ENCODE measurements at places on chromosomes 16 and 17.

GRCh38 chr16:56673921-56674320 lies 4.3 kb downstream of the MT1H start:
- DNase-seq: no peak

GRCh38 chr17:27553019-27553511 lies 77.9 kb upstream of the LGALS9 start:
- DNase-seq: no peak

- DNase-seq: no peak
These were observed 18.1 kb downstream of the RHBDL3 start for GRCh38 chr17:32283745-32284201.

GRCh38 chr16:82016263-82016662 lies 5.0 kb upstream of the SDR42E1 start:
- DNase-seq: peak; percentile 13

DNA sequence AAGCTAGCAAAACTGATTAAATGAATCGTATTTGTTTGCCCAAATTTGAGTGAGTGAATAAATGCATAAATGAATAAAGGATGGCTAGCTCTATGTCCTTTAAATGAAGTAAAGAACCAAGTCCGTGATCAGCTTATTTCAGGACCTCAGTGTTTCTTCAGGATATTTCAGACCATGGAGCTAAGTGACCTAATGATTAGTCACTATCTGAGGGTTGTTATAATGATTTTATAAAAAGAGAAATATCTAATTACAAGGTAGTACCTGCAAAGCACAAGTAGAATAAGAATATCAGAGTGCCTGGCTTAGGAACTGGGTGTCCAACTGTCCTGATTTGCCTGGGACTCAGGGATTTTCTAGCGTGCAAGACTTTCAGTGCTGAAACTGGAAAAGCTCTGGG lies 12.5 kb downstream of the KCNJ2 start:
- no peak for DNase-seq

- DNase-seq: no peak
These were observed 121.4 kb upstream of the CDH5 start for GRCh38 chr16:66245072-66245471.

DNA sequence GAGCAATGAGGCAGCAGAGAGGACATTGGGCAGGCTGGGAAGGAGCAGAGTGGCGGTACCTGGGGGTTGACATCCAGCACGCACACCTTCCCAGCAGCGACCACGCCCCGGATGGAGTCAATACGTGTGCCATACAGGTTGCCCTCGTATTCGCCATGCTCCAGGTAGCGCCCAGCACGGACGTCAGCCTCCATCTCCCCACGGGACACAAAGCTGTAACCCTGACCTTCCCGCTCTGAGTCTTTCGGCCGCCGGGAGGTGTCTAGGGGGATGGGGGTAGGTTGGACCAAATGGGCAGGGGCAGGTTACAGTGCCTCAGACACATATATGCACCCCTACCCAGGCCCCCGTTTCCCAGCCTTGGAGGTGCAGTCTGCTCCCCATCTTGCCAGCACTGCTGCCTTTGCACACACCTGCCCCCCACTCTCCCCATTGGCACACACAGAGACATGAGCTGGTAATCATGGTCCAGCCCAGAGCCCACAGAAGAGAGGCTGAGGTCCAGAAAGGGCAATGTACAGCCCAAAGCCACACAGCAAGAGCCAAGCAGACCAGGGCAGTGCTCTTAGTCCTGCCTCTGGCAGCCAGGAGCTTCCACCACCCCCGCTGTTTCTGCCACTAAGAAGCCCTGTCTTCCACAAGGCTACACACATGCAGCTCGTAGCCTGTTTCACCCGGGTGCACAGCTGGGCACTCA lies 27.5 kb downstream of the MPP2 start:
- DNase-seq: no peak

- no peak for DNase-seq
These were observed 2.2 kb upstream of the PELP1 start for GRCh38 chr17:4706121-4706520.

DNA sequence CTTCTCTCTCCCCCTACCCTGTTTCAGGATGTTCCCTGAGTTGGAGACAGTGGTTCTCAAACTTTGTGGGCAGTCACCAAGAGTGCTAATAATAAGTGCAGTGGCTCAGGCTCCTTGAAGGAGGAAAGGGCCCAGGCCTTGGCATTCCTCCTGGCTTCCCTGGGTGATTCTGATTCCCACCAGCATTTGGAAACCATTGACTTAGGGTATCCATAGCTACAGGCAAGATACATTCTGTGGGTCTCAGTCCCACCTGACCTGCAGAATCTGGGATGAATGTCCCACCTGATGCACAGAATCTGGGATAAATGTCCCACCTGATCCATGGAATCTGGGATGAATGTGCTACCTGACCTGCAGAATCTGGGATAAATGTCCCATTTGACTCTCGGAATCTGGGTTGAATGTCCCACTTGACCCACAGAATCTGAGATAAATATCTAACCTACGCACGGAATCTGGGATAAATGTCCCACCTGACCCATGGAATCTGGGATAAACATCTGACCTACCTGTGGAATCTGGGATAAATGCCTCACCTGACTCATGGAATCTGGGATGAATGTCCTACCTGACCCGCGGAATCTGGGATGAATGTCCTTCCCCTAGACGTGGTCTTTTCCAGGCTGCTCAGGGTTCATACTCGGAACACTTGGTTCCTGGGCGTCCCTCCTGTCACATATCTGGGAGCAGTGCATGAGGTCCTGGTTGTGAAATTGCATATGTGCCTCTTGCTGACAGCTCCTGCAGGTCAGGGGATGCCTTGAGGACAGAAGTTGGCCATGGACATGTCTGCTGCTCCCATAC lies 136.7 kb upstream of the HS3ST2 start:
- no peak for DNase-seq

Data from SHP77 (cell line).